ENCODE measurements at places on chromosomes 12 and 14.

DNA sequence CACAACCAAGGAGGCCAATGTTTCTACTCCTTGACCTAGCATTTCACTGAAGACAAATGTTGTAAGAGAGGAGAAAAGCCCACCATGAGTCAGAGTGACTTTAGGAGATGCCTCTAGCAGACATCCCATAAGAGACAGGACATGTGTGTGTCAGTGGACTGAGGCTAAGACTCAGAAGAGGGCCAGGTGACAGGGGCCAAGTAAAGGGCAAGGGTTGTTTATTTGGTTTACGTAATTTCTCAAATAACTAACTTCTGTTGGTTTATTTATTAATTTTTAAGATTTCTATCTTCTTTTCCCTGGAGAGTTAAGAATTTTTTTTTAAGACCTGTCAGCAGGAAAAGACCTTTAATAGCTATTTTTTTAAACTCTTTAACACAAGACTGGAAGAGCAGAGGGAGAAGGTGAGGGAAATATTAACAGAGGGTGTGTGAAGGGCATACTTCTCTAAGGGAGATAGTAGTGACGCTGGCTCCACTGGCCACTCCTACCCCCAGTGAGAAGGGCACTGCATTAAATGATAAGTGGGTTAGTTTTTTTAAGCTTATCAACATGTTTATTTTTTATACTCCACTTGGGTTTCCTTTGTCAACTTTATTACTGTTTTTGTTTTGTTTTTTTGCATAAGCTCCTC is 3.4 kb downstream of the PNP start:
- H3K27me3 ChIP-seq, result no peaks in the 10 kb centered on the region
- no peak for DNase-seq
- H3K4me1 ChIP-seq, result peaks cover 18% of the 10 kb centered on the region
- peaks cover 67% of the 10 kb centered on the region for H3K36me3 ChIP-seq
- H3K27ac ChIP-seq, result no peak overlapping the region

- no peak overlapping the region for H3K27ac ChIP-seq
- no peaks in the 10 kb centered on the region for H3K27me3 ChIP-seq
- peaks cover 32% of the 10 kb centered on the region for H3K36me3 ChIP-seq
Measured at GRCh38 chr14:22837114-22837749, 847 bp downstream of the MMP14 start.

GRCh38 chr14:50823762-50824636 is 7.0 kb downstream of the NIN start:
- peaks cover 8% of the 10 kb centered on the region for H3K27me3 ChIP-seq
- H3K36me3 ChIP-seq, result no peaks in the 10 kb centered on the region
- DNase-seq, result no peak
- H3K27ac ChIP-seq, result no peak overlapping the region
- H3K4me3 ChIP-seq, result no peak overlapping the region
- no peaks in the 10 kb centered on the region for H3K4me1 ChIP-seq

- no peaks in the 10 kb centered on the region for H3K36me3 ChIP-seq
- no peaks in the 10 kb centered on the region for H3K4me1 ChIP-seq
- no peak overlapping the region for H3K27ac ChIP-seq
- no peak for DNase-seq
- H3K27me3 ChIP-seq, result no peaks in the 10 kb centered on the region
Measured at GRCh38 chr14:85178864-85179263, 351.1 kb upstream of the FLRT2 start.

GRCh38 chr12:34341362-34341733 is 319.1 kb downstream of the ALG10 start:
- no peak overlapping the region for H3K27ac ChIP-seq
- peak overlapping the region; percentile 23 for H3K4me3 ChIP-seq
- no peak for DNase-seq
- peaks cover 14% of the 10 kb centered on the region for H3K4me1 ChIP-seq
- H3K27me3 ChIP-seq, result peaks cover 34% of the 10 kb centered on the region

DNA sequence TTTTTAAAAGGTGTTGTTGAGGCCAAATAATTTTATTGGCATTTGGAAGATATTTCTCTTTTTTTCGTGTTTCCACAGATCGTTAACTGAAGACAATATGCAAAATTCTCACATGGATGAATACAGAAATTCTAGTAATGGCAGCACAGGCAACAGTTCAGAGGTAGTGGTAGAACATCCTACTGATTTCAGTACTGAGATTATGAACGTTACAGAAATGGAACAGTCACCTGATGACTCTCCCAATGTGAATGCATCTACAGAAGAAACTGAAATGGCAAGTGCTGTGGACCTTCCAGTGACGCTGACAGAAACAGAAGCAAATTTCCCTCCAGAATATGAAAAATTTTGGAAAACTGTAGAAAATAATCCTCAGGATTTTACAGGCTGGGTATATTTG is 11.2 kb downstream of the PRPF39 start:
- H3K4me3 ChIP-seq, result no peak overlapping the region
- no peaks in the 10 kb centered on the region for H3K4me1 ChIP-seq
- H3K27me3 ChIP-seq, result no peaks in the 10 kb centered on the region
- no peak for DNase-seq
- no peak overlapping the region for H3K27ac ChIP-seq

DNA sequence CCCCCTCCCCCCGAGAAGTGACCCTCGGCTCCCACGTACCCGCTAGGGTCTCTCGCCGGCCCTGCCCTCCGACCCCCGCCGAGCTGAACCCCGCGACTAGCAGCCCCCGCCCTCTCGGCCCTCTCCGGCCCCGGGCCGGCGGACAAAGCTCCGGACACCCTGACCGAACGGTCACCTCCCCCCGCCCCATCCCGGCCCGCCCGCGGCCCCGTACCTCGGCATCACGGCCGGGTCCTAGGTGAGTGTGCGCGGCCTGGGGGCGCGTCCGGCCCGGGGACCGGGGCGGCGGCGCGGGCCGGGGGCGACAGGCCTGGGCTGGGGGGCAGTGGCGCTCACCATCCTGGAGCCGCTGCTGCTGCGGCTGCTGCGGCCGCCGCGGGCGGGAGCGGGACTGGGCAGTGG is at the start of gene FIGNL2:
FIGNL2 (minus strand) TSS at position 393 of the 402 bp plus-strand sequence. CDS start 26,305 bp downstream, outside the sequence.
- H3K4me1 ChIP-seq, result no peaks in the 10 kb centered on the region
- H3K27me3 ChIP-seq, result peaks cover 30% of the 10 kb centered on the region
- no peak for DNase-seq
- no peak within 1 kb of the TSS for H3K27ac ChIP-seq
- H3K36me3 ChIP-seq, result no peaks in the 10 kb centered on the region

- no peak overlapping the region for H3K27ac ChIP-seq
- H3K36me3 ChIP-seq, result no peaks in the 10 kb centered on the region
- DNase-seq, result no peak
- H3K27me3 ChIP-seq, result no peaks in the 10 kb centered on the region
Measured at GRCh38 chr14:95727056-95727700, 13.3 kb upstream of the TCL1A start.

GRCh38 chr14:103056322-103057027 is 874 bp downstream of the CDC42BPB start:
- DNase-seq, result peak; percentile 69
- H3K27ac ChIP-seq, result peak overlapping the region; percentile 48
- peak overlapping the region; percentile 55 for H3K4me3 ChIP-seq
- no peaks in the 10 kb centered on the region for H3K36me3 ChIP-seq

GRCh38 chr12:8849876-8850275 is 27.5 kb downstream of the A2ML1 start:
- no peaks in the 10 kb centered on the region for H3K27me3 ChIP-seq
- H3K36me3 ChIP-seq, result no peaks in the 10 kb centered on the region
- no peak overlapping the region for H3K4me3 ChIP-seq
- no peak for DNase-seq
- no peak overlapping the region for H3K27ac ChIP-seq

GRCh38 chr14:100839315-100839585 is 13.3 kb downstream of the MEG3 start:
- H3K4me3 ChIP-seq, result no peak overlapping the region
- H3K4me1 ChIP-seq, result peaks cover 36% of the 10 kb centered on the region
- no peaks in the 10 kb centered on the region for H3K36me3 ChIP-seq
- H3K27ac ChIP-seq, result no peak overlapping the region
- H3K27me3 ChIP-seq, result no peaks in the 10 kb centered on the region

- H3K36me3 ChIP-seq, result no peaks in the 10 kb centered on the region
- DNase-seq, result no peak
- no peak overlapping the region for H3K27ac ChIP-seq
- H3K4me1 ChIP-seq, result peaks cover 27% of the 10 kb centered on the region
- no peaks in the 10 kb centered on the region for H3K27me3 ChIP-seq
- H3K4me3 ChIP-seq, result no peak overlapping the region
Measured at GRCh38 chr14:29648045-29648444, 279.6 kb downstream of the PRKD1 start.

GRCh38 chr12:103273645-103274044 is 222.1 kb downstream of the C12orf42 start:
- H3K4me3 ChIP-seq, result no peak overlapping the region
- H3K27ac ChIP-seq, result no peak overlapping the region
- H3K4me1 ChIP-seq, result no peaks in the 10 kb centered on the region
- no peaks in the 10 kb centered on the region for H3K36me3 ChIP-seq

GRCh38 chr12:75020068-75020557 is 189.5 kb downstream of the KCNC2 start:
- no peaks in the 10 kb centered on the region for H3K27me3 ChIP-seq
- no peak for DNase-seq
- H3K4me1 ChIP-seq, result no peaks in the 10 kb centered on the region
- no peak overlapping the region for H3K4me3 ChIP-seq
- H3K36me3 ChIP-seq, result no peaks in the 10 kb centered on the region

- H3K4me3 ChIP-seq, result no peak overlapping the region
- no peak for DNase-seq
- no peaks in the 10 kb centered on the region for H3K4me1 ChIP-seq
- no peak overlapping the region for H3K27ac ChIP-seq
- H3K27me3 ChIP-seq, result peaks cover 6% of the 10 kb centered on the region
- no peaks in the 10 kb centered on the region for H3K36me3 ChIP-seq
Measured at GRCh38 chr12:30905463-30906009, 21.0 kb upstream of the TSPAN11 start.

- DNase-seq, result no peak
- no peak overlapping the region for H3K27ac ChIP-seq
- no peak overlapping the region for H3K4me3 ChIP-seq
- no peaks in the 10 kb centered on the region for H3K4me1 ChIP-seq
Measured at GRCh38 chr14:31190219-31190603, 17.4 kb downstream of the HECTD1 start.

DNA sequence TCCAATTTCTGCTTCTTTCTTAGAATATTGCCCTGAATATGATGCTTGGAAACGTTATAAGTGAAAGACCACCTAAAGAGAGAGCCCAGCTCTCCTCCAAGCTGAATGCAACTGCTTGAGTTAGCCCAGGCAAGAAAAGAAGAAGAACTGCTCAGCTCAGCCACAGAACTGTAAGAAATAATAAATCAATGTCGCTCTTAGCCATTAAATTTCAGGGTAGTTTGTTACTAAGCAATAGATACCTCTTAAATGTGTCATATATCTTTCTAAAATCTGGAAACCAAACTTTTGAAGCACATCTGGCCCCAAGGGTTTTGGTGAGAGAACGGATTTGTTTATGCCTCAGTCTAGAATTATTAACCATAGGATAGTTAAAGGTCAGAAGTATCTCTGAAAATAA is 50.4 kb downstream of the SLC6A15 start:
- H3K4me3 ChIP-seq, result no peak overlapping the region
- no peaks in the 10 kb centered on the region for H3K27me3 ChIP-seq
- no peaks in the 10 kb centered on the region for H3K4me1 ChIP-seq
- no peaks in the 10 kb centered on the region for H3K36me3 ChIP-seq
- no peak for DNase-seq

- H3K27me3 ChIP-seq, result peaks cover 4% of the 10 kb centered on the region
- no peak for DNase-seq
- H3K4me1 ChIP-seq, result no peaks in the 10 kb centered on the region
- no peaks in the 10 kb centered on the region for H3K36me3 ChIP-seq
Measured at GRCh38 chr12:29730481-29730880, 53.3 kb downstream of the TMTC1 start.

GRCh38 chr12:89273525-89273924 is 78.8 kb downstream of the DUSP6 start:
- H3K36me3 ChIP-seq, result no peaks in the 10 kb centered on the region
- no peak overlapping the region for H3K27ac ChIP-seq
- H3K4me3 ChIP-seq, result no peak overlapping the region
- DNase-seq, result no peak
- no peaks in the 10 kb centered on the region for H3K27me3 ChIP-seq

GRCh38 chr12:124752437-124753227 is 111.0 kb downstream of the SCARB1 start:
- DNase-seq, result no peak
- no peaks in the 10 kb centered on the region for H3K36me3 ChIP-seq
- no peak overlapping the region for H3K27ac ChIP-seq
- no peaks in the 10 kb centered on the region for H3K4me1 ChIP-seq
- no peak overlapping the region for H3K4me3 ChIP-seq

- no peaks in the 10 kb centered on the region for H3K27me3 ChIP-seq
- no peak for DNase-seq
- H3K27ac ChIP-seq, result no peak overlapping the region
- H3K4me3 ChIP-seq, result no peak overlapping the region
- H3K4me1 ChIP-seq, result no peaks in the 10 kb centered on the region
- H3K36me3 ChIP-seq, result no peaks in the 10 kb centered on the region
Measured at GRCh38 chr14:85619851-85620250, 89.9 kb downstream of the FLRT2 start.

DNA sequence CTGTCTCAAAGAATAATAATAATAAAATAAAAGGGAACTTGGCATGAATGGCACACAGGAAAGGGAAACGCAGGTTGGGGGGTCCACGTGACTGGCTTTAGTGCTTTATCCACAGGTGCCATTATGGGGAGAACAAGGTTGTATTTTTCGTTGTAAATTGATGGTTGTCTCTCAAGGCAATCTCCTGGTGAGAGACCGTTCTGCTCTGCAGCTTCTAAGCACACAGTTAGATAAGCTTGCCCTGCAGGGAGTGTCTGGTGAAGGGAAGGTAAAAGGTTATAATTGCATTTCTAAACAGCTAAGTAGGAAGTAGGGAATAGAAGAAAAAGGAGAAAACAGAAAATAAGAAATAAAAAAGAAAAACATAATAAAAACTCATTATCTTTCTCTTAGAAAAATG is 69.1 kb upstream of the CPSF6 start:
- no peak for DNase-seq
- H3K4me3 ChIP-seq, result no peak overlapping the region
- no peak overlapping the region for H3K27ac ChIP-seq
- H3K4me1 ChIP-seq, result no peaks in the 10 kb centered on the region
- H3K36me3 ChIP-seq, result no peaks in the 10 kb centered on the region

GRCh38 chr12:65204886-65205525 is 35.6 kb downstream of the LEMD3 start:
- no peaks in the 10 kb centered on the region for H3K36me3 ChIP-seq
- H3K27me3 ChIP-seq, result no peaks in the 10 kb centered on the region
- DNase-seq, result no peak
- no peak overlapping the region for H3K4me3 ChIP-seq

- no peaks in the 10 kb centered on the region for H3K4me1 ChIP-seq
- no peak overlapping the region for H3K27ac ChIP-seq
- no peak overlapping the region for H3K4me3 ChIP-seq
- no peaks in the 10 kb centered on the region for H3K27me3 ChIP-seq
- DNase-seq, result no peak
Measured at GRCh38 chr12:46100551-46101484, 110.4 kb upstream of the SCAF11 start.

- no peaks in the 10 kb centered on the region for H3K27me3 ChIP-seq
- H3K4me1 ChIP-seq, result peaks cover 11% of the 10 kb centered on the region
- DNase-seq, result no peak
- H3K27ac ChIP-seq, result no peak overlapping the region
- no peaks in the 10 kb centered on the region for H3K36me3 ChIP-seq
Measured at GRCh38 chr14:102579696-102580549, 12.5 kb upstream of the RCOR1 start.
